ENCODE measurements at places on chromosomes 5 and 9. TPM values are rescaled to one million over a fixed set of nuclear protein-coding genes. Genes with fewer than 3 reads are reported as not detected.

Gene OR2V2
- not detected for total RNA-seq

Gene IL4
- total RNA-seq, result not detected

Gene FBXL7
- 20.8 TPM for total RNA-seq

Gene FBP2
- total RNA-seq, result not detected

Gene CORO2A
- total RNA-seq, result 9.5 TPM

Gene ACTBL2
- total RNA-seq, result not detected

Data from neural crest cell (in vitro differentiated cells).